Hippocampal formation (tissue), 2 donors: ENCODE measurements at places on chromosomes 16 and 17.

- no peak for DNase-seq
Observed at GRCh38 chr17:11511696-11512095, 86.6 kb upstream of the DNAH9 start.

DNA sequence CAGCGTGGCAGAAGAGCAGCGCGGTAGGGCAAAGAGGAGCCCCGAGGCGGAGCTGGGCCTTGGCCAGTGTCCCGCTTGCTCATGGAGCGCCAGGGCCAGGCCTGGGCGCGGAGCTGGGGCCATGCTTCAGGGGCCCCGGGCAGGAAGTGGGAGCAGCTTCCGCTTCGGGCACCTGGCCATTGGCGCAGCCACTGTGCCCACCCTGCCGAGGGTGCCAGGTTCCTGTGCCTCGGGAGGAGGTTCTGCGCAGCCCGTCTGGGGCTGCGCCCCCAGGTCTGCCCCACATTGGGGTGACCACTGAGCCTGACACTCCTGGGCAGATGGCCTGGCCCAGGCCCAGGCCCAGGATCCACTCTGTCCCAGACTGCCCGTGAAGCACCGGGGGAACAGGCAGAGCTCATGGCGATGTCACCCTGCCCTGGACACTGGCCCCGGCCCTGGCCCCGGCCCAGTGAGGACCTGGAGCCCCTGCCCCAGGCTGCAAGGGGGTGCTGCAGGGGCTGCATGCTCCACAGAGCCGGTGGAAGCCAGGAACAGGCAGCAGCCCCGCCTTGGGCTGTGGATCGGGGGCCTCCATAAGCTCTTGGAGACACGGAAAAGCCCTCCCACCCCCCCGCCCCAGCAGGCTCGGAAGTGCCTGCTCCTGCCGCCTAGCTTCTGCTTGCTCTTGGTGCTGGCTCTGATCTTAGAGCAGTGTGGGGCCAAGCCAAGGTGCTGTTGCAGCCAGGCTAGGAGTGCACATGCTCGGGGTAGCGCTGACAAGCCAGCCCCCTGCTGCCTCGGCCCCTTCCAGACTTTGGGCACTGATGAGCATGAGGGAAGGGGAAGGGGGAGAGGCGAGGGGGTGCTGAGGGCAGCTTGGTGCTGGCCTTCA is 35.9 kb upstream of the FOXJ1 start:
- no peak for DNase-seq

DNA sequence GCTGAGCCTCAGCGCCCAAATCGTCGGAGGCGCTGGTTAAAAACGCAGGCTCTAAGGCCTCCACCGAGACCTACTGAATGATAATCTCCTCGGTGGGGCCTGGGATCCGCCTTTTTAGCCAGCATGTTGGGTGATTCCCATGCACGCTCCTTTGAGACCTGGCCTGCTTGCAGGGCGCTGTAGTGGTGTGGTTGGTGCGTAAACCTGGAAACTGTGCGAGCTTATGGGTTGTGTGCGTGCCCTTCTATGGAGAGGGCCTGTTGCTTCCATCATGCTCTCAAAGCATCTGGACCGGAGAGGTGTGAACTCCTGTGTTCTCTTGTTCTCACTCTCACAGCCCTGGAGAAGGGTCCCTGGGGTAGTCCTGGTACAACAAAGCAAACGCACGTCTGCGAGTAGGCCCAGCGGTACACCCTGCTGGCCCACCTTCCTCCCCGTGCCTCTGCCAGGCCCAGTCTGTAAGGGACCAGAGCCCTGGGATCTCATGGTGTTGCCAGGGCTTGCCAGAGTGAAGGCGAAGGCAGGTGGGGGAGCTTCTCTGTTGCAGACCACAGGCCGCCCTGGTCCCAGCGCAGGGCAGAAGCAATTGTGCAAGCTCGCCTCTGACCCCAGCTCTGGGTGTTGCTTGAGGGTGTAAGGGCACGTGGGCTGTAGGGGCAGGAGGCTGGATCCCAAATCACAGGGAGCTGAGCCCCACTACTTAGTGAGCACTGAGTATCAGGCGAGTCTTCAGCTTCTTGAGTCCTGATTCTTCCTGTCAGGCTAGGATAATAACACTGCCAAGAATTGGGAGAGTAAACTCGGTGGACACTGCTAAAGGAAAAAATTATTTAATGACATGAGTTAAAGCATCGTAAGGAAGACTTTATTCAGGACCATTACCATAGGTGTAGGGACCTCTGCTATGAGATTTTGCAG is 879 bp upstream of the LRRC75A start:
- DNase-seq: no peak

GRCh38 chr17:50199211-50199802 is 2.1 kb downstream of the COL1A1 start:
- no peak for DNase-seq

DNA sequence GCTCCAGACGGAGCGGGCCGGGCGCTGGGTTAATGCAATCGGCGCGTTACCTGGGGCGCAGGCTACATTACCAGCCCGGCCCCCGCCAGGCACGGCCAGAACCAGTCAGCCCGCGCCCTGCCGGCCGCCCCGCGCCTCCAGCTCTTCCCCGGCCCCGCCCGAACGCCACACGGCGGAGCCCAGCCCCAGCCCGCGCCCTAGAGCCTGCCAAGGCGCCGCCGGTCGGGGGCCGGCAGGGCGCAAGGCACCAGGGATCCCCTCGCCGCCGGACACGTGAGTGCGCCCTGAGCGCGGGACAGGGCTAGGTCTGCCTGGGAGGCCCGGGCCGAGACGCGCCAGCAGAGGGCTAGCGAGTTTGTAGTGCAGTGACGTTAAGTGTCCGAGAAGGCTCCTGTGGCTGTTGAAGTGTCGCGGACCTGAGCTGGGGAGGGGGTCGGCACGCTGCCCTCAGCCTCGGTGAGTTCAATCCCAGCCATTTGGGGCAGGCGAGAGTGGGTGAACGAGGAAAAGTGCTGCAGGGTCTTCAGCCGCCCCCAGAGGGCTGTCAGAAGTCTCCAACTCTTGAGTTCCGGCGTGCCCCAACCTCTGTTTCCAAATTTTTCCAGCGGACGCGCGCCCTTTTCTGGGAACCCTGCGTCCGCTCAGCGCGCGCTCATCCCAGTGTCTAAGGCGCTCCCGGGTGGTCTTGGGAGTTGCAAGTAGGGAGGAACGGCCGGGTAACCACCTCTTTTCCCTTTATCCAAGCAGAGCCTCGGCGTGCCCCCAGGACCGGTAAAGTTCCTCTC is at the start of gene SLC6A2:
Gene SLC6A2 (plus strand): TSS at position 92 of the 785 bp plus-strand sequence. CDS start 707 bp downstream, outside the sequence.
- no peak for DNase-seq

DNA sequence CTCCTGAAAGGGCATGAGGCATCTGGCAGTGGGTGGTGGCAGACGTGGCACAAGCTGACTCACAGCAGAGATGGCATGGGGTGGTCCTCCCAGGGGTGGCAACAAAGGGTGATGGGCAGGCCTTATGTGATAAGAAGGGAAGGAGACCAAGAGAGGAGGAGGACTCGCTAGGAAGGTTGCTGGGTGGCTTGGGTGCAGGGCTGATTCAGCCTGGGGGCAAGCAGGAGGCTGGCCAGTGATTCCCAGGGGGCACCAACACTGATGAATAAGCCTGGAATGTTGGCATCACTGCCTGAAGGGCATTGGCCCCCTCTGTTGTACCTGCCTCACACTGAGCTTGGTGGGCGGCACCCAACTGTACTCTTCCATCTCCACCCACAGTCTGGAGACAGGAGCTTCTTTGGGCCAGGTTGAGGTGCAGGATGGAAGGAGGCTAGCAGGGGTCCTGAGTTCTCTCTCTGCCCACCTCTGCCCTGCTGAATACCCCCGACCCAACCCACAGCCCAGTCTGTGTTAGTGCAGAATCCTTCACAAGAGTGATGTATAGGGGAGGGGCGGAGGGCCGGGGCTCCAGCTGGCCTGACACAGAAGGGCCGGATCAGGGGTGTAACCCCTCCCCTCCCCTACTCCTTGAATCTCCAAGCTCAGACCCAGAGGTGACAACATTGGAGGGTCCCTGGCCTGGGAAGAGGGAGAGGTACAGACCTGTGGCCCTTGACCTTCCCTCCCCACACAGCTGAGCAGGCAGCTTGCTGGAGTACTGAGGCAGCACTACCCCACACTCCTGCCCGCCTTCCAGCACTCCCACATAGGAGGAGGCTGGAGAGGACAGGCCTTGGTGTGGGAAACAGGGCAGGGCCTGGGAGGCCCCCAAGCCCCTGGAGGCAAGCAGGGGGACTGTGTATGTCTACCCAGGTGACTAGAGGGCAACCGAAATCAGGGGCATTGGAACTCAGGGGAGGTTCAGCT is 2.6 kb downstream of the STAC2 start:
- no peak for DNase-seq

- DNase-seq: no peak
Observed at GRCh38 chr17:33127706-33128105, 136.1 kb downstream of the SPACA3 start.

DNA sequence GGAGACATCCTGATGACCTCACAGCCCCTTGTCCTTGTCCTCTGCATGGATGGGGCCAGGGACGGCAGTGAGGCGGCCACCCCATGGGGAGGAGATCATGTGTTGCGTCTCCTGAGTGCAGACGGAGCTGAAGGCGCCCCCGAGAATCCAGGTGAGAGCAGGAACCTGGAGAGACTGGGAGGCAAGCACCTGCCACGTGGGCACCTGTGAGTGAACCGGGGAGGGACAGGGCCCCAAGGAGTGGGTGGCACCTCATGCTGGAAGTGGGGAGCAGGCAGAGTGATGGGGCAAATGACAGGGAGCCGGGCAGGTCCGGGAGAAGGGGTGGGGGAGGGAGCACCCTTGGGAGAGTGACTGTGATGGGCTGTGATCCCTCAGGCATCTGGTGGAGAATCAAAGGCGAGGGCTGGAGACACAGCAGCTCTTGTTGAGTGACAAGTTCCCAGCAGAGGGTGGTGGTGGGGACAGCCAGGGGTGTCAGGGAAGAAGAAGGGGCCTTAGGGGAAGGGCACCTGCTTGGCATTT is 174.3 kb upstream of the CHMP6 start:
- no peak for DNase-seq

DNA sequence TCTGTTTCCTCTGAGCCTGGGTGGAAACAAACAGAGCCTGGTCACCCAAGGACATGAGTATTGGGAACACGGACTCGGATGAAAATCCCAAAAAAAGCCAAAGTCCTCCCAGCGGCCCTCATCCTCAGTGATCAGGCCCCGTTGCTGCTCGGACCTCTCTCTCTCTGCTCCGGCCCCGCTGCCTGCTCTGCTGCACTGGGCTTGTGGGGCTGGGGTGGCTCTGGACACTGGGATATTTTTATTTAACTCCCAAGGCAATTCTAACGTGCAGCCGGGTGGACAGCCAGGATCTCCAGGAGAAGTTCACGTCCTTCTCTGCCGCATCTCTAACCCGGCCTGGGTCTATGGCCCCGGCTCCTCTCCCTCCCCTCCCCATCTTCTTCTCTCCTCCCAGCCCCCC is 280.9 kb upstream of the TNRC6C start:
- DNase-seq: no peak

- no peak for DNase-seq
Observed at GRCh38 chr16:65414284-65414984, 292.6 kb upstream of the CDH11 start.

- no peak for DNase-seq
Observed at GRCh38 chr17:67369676-67370075, 3.3 kb upstream of the PSMD12 start.

- peak; percentile 51 for DNase-seq
Observed at GRCh38 chr17:39623356-39623950, 3.3 kb upstream of the PPP1R1B start.

DNA sequence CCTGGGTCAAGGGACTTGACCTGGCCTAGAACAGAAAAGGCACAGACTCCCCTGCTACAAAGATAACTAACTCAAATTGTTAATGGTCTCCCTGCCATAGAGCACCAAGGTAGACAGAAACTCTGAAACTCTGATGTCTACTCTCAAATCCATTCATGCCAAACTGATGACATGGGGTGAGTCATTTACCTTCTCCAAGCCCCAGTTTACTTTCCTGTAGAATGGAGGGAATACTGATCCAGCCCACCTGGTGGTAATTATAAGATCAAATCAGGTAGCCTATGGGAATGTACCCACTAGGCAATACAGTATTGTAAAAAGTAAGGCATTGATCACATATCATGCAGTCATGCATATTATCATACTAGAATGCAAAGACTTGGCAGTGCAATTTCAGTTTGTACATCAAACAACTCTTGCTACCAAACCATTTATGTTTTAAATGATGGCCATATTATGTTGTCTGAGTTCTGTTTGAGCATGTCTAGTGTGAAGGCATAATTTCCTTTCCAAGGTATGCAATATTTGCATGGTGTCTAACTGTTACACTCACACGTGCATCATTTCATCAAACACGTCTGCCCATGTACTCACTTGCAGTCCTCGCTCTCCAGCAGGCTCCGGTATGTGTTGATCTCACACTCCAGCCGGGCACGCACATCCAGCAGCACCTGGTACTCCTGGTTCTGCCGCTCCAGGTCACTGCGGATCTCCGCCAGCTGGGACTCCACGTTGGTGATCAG is 3.0 kb downstream of the KRT31 start:
- no peak for DNase-seq

GRCh38 chr17:21079196-21079595 is 36.4 kb upstream of the USP22 start:
- no peak for DNase-seq

DNA sequence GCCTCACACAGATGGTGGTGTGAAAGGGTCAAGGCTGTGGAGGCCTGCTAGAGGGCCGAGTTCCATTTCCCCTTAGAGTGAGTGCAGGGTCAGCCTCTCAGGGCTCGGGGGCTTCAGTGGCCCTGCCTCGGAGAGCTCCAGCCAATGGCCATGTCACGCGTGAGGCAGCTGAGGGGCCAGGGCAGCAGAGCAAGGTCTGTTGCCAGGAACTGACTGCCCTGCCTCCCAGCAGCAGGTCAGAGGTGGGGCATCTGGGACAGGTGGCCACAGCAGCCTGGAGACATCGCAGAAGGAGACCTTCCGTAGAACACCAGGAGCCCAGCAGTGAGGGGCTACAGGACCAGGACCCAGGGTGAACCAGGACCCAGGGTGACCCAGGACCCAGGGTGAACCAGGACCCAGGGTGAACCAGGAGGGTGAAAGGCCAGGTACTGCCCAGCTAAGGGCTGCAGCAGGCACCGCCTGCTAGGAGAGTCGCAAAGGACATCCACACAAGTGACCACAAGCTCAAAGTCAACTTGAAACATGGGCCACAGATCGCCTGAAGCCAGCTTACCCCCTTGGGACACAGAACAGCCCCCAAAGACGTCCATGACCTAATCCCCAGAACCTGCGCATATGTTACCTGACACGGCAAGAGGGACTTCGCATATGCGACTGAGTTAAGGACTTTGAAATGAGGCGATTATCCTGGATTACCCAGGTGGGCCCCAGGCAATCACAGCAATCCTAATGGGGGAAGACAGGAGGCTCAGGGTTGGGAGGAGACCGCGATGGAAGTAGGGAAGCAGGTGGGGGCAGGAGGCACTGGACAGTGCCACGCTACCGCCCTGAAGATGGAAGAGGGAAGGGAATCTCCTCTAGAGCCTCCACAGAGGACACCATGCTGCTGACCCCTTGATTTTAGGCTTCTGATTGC is 4.8 kb upstream of the MEAK7 start:
- DNase-seq: no peak

DNA sequence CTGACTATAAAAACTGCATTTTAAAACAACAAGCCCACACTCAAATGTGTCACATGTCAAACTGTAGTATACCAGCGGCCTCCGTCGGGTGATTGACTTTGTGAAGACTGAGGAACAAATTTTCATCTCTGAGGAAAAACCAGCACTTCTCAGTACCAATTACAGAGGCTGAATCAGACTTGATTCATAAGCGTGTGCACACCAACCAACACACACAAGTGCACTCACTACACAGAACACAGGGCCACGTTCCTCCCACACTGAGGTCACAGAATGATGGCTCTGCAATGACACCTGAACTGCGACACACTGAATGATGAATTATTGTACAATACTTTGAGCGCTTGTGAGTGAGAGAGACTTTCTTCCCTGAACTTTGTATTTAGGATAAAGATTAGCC is 29.6 kb downstream of the XPO6 start:
- no peak for DNase-seq
